Activated T-cell treated with anti-CD3 and anti-CD28 coated beads for 1 hour (primary cell): ENCODE measurements at places on chromosomes 3 and 15.

DNA sequence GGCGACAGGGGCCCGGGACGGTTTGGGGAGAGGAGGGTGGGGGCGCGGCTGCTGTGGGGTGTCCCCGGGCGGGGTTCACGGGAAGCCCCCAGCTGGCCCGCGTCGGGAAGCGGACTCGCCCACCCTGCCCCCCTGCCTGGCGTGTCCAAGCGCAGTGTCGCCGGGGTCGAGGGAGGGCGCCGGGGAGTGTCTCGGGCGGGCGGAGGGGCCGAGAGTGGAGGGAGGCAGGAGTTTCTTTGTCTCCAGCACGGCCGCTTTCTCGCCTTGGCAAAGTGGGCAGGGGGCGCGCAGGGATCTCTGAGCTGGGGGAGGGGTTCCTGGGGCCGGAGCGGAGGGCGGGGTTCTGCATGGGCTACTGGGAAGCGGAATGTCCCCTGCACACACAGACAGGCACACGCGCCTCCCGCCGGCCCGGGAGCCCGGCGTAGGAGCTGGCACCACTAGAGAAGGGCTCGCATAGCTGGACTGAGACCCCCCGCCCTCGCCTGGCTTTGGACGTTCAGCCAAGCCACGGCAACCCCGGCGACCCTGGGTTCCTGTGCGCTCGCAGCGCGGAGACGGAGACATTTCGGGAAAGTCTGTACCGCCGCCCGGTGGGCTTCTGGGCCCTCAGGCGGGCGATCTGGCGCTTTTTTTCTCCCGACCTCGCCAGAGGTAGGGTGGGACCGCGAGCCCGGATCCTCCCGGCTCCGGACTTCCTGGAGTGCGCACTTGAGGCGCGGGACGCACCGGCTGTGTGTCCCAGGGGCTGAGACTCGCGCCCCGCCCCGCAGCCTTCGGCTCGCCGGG, 822 bp downstream of the ST8SIA2 start:
- DNase-seq: no peak

- no peak for DNase-seq
Observed at GRCh38 chr15:82018201-82018600, 27.6 kb downstream of the MEX3B start.

GRCh38 chr3:9151240-9151639, 98.2 kb downstream of the SRGAP3 start:
- no peak for DNase-seq

GRCh38 chr3:56525291-56525690, 31.7 kb upstream of the CCDC66 start:
- no peak for DNase-seq

DNA sequence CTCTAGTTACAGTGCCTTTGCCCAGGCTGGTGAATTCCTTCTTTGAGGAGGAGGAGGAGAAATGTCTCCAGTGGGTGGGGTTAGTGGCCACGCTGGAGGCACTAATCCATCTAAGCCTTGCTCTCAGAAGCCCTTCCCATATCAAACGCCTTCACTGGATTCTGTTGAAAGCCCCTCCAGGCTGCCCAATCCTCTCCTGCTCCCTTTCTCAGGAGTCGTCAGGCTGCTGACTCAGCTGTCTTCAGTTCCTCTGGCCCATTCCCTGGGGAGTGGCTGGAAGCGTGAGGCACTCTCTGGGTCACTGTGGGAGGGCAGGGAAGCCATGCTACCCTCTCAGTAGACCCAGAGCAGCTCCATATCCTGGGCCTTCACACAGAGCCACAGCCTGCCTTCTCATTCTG, 2.7 kb downstream of the AP2M1 start:
- no peak for DNase-seq
